Left colon (tissue), 2 donors: ENCODE measurements at places on chromosomes 3 and 15. TPM values are rescaled to one million over a fixed set of nuclear protein-coding genes. Genes with fewer than 3 reads are reported as not detected.
A peak's percentile ranks its signal among the peaks of the same experiment; 100 is the strongest.

GRCh38 chr3:160078533-160078932 lies 89.9 kb downstream of the IL12A start:
- no peak for DNase-seq

GRCh38 chr3:54139630-54140029 lies 17.3 kb downstream of the CACNA2D3 start:
- no peak for DNase-seq

DNA sequence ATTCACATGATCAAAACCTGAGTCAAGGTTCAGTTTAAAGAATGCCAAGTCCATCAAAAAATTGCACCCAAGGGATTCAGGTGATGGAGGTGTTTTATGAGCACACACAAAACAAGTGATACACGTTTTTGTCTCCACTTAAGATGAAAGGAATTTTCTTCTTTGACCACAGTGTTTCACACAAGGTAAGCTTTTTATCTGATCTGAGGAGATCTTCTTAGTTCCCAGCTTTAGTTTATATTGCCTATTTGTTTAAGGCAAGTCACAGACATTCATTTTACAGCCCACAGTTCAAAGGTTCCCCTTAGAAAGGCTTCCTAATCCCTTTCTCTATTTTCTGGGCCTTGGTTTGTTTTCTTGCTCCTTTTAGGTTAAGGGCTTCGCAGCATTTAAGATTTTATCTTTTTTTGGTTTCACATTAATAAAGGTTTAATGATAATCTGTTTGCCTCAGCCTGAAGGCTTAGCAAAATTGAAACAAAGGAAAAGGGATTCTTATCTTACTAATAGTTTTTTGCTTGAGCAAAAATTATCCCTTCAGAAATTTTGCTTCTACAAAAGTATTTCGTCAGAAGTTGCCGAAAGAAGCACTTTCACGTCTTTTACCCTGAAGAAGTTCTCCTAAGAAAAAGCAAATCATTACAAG lies 420.5 kb upstream of the NAALADL2 start:
- no peak for DNase-seq

- DNase-seq, result no peak
Observed at GRCh38 chr3:43294975-43295374, 8.6 kb downstream of the SNRK start.

DNA sequence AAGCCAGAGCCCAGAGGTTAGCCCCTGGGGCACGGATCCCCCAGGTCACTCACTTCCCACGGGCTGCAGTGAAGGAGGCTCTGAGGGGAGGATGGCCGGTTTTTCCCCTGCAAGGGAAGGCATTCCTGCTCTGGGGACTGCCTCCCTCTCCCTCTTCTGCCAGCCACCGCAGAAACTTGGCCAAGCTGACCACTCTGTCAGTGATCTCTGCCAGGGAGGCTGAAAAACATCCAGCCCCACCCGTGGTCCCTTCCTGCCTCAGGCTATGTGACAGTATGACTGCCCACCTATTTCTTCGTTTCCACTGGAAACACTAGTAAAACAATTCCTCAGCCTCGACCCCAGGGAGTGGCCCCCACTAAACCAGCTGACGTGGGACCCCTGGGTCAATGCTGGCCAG lies 14.6 kb upstream of the FANCD2 start:
- no peak for DNase-seq

DNA sequence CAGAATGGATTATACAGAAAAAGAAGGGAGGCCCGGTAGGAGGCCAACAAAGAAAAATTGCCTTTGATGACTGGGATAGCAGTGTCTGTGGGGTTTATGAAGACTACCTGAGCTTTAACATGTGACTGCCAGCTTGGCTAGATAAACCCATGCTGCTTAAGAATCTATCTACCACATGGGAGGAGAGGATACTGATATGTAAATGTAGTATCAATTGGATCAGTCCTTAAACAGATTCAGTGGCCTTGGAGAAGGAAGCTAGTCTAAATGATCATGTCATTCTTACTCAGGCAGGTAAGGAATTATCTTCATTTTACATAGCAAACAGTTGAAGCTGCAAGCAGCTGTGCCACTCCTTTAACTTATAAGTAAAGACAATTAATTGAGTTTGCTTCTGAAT lies 50.0 kb upstream of the SYNPR start:
- no peak for DNase-seq

GRCh38 chr3:170256597-170256996 lies 34.4 kb downstream of the PRKCI start:
- DNase-seq, result no peak

DNA sequence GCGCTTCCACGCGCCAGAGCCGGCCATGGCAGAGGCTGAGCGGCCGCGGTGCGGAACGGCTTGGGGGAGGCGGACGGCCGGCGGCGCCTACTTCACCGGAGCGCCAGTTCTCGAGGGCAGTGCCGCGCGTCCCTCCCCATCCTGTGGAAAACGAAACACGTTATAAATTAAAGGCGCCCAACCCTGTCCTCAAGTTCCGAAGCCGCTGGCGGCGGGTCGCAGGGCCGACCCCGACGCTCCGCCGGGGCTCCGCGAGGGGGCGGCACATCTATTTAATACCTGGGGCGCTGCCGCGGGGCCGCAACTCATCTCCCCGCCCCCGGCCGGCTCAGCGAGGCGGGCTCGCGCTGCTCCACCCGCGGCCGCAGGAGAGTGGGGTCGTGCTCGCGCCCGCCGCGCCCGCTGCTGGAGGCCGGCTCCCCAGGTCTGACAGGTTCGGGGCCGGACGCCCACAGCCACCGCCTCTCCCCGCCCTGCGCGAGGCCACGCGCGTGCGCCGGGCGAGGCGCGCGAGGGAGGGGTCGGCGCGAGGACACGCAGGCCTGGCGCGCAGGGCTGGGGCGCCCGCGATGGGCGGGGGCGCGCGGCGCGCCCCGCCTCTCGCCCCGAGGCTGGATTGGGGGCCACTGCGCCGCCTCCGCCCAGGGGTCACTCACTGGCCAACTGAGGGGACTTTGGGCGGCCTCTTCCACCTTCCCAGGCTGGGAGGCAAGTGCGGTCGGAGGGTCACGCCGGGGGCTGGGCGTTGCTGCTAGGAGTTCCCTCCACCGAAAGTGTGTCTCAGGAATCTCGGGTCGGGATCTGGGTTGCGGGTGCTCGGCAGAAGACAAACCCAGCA lies at the start of gene SLC30A4:
Gene SLC30A4 (minus strand): TSS at position 428 of the 838 bp plus-strand sequence. CDS start 401 bp downstream, at position 27.
- peak; percentile 79 for DNase-seq

- DNase-seq, result no peak
Observed at GRCh38 chr3:114645392-114645791, 351.6 kb downstream of the TIGIT start.

- peak; percentile 32 for DNase-seq
Observed at GRCh38 chr3:126530171-126531050, 6.5 kb downstream of the CHST13 start.

DNA sequence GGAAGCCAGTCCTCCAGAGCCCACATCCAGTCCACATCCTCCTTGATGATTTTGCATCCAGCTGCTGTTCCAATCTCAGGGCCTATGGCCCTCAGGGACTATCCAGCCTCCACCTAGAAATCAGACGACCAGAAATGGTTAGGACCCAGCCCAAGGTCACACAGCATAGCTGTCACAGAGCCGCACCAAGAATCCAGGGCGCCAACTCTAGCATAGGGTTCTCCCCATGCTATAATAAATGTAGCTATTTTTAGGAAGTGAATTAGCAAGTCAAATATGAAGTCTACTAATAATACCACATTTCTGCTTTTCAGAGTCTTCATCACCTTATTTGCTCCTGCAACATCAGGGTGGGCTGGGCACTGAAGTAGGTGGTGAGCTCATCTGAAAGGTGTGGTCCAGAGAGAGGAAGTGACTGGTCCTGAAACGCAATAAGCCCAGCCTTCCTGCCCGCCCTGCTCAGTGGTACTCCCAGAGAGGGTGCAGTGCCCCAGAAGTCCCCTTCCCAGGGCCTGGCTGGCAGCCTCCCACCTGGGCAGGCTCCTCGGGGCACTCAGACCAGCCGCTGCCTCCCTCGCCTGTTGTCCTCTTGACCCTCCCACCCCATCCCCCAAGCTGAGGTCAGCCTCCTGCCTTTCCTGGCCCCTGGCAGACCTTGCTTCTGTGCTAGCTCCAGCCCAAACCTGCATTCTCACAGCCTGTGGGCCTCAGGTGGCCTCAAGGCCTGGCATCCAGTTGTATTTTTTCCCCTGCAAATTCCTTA lies 17.6 kb upstream of the CYP11A1 start:
- DNase-seq, result no peak

DNA sequence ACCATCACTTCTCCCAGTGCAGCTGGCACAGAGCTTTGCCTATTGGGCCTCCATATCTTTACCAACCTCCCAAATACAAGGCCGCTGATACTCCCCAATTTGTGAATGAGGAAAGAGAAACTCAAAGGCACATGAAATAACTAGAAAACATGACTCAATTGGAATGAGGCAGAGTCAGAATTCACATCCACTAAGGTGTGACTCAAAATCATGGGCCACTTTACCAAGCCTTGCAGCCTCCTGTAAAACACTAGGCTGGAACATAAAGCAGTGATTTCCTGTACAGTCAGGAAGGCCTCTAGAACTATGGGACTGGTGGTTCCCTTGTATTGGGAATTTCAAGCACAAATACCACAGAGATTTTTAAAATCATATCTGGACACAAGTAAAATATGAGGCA lies 128.6 kb downstream of the DCLK3 start:
- DNase-seq, result no peak

DNA sequence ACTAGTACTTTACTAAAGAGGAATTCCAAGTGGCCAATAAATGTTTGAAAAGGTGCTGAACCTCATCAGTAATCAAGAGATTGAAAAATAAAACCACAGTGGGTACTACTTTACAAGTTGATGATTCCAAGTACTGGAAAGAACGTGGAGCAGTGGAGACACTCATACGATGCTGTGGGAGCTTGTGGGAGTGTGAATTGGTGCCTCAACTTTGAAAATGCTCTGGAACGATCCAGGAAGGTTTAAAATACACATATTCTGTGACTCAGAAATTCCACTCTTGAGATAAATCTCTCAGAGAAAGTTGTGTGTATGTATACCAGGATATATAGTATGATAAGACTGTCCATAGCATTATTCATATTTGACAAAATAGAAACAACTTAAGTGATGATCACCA lies 9.3 kb downstream of the LRCH3 start:
- no peak for DNase-seq

DNA sequence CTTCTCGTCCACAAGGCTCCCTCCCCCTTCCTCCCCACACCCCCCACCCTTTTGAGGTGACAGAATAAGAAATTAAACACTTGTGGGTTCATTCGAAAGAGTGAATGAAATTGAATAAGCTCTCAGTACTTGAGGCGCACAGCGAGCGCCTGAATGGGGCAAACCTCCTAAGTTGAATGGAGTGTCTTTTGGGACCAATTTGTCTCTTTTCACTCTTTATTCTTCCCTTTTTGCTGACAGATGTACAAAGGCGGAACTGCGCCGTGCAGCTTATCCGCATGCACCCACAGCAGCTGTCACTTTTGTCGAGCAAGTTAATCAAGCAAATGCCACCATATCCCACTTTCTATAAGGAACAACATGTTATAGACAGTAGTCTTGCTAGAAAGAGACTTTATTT lies 47.9 kb upstream of the FEZF2 start:
- no peak for DNase-seq

DNA sequence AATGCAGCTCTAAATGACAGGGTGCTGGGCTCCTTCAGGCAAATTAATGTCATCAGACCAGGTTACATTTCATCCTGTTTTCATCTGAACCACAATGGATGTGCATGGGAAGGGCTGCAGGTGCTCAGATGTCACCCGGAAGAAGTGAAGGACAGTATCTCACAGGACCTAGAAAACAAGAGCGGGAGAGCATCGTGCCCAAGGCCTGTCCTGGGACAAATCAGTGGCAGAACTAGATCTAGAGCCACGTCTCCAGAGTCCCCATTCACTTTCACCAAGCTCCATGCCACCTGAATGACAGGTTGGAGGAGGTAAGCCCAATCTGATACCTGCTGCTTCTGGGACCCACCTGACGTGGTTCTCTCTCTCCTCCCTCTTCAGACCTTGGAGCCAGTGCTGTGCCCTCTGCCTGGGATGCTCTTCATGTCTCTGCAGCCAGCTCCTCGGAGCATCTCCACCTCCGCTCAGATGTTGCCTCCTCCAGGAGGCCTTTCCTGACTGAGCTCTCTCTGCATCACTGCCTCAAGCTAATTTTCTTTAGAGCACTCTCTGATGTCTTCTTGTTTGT lies 77.3 kb downstream of the CPN2 start:
- no peak for DNase-seq

GRCh38 chr3:4988983-4989834 lies 10.0 kb downstream of the BHLHE40 start:
- DNase-seq, result peak; percentile 74

GRCh38 chr3:108388136-108389132 lies 92.1 kb downstream of the HHLA2 start:
- peak; percentile 18 for DNase-seq

GRCh38 chr3:192888190-192888589 lies 29.5 kb downstream of the MB21D2 start:
- no peak for DNase-seq

- DNase-seq, result no peak
Observed at GRCh38 chr3:67765575-67765974, 111.2 kb upstream of the SUCLG2 start.

GRCh38 chr15:68924866-68925560 lies 5.3 kb upstream of the SPESP1 start:
- peak; percentile 76 for DNase-seq

WDR49 gene
- total RNA-seq, result not detected

CHCHD6 gene
- total RNA-seq, result 11.4 TPM

PP2D1 gene
- total RNA-seq, result not detected

FAM131A gene
- 20.9 TPM for total RNA-seq

EFCC1 gene
- total RNA-seq, result 1.7 TPM

SLCO3A1 gene
- total RNA-seq, result 13.0 TPM

ANAPC13 gene
- total RNA-seq, result 30.0 TPM

PLA1A gene
- total RNA-seq, result 1.9 TPM

FRMD4B gene
- 37.4 TPM for total RNA-seq

SLC15A2 gene
- total RNA-seq, result 3.1 TPM

CYP11A1 gene
- total RNA-seq, result not detected
